Retinal pigment epithelial cell (primary cell): ENCODE measurements at places on chromosomes 7 and 10.

GRCh38 chr7:38367301-38367890 lies 94.0 kb upstream of the TARP start:
- DNase-seq, result no peak

DNA sequence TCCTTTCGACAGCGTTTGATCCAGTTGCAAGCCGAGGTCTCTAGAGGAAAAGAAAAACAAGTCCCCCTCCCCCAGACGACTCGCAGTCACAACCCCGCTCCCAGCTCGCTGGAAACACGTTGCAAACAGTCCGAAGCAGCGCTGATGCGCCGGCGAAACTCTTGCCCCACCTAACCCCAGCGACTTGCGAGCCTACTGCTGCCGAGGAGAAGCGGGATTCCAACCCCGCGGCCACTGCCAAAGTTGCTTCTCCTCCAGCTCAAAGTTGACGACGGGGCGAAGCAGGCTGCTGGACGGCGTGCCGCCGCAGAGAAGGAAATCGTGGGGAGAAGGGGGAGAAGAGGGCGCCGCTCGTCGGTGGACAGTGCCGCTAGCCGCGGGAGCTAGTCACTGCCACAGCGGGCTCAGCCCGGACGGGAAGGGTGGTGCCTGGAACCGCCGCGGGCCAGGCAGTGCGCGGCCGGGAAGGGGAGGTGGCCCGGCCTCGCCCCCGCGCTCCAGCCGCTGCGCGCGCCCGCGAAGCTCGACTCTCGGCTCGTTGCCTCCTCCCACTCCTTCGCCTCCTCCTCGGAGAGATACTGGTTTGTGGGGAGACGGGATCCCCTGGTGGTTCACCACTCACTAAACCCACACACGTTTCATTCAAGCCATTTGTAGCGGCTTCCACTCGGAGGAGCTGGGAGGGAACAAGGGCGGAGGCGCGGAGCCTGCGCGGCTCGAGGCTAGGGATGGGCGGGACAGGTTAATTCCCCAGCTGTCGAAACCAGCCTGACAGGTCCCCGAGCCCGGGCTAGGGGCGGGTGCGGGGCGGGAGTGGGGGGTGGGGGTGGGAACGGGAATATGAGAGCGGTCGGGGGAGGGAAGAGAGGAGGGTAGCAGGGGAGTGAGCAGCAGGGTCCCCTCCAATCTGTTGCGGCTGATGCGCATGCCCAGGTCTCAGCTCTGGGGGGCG lies at the start of gene GPR37:
GPR37 (minus strand) TSS at position 392 of the 952 bp plus-strand sequence. CDS start 816 bp downstream, outside the sequence.
- DNase-seq, result no peak

DNA sequence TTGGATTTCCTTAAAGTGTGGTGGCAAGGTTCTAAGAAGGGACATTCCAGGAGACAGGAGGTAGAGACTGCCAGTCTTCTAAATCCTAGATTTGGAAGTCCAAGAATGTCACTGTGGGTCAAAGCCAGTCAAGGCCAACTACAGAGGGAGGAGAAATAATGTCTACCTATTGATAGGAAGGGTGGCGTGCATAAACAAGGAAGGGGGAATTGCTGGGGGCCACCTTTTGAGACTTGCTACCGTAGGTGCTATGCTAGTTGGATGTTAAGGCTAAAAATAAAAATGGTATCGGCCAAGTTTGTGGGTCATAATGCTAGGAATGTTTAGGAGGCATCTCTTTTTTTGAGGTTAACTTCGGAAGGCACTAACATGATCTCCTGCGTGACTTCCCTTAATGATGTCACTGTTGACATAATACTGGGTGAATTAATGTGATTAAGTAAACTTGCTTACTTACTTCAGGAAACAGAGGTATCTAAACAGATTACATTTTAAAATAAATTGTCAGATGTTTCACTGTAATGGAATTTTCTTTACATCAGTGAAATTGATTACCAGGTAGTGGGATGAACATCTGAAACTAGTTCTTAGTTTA lies 4.8 kb downstream of the BTRC start:
- DNase-seq, result no peak

DNA sequence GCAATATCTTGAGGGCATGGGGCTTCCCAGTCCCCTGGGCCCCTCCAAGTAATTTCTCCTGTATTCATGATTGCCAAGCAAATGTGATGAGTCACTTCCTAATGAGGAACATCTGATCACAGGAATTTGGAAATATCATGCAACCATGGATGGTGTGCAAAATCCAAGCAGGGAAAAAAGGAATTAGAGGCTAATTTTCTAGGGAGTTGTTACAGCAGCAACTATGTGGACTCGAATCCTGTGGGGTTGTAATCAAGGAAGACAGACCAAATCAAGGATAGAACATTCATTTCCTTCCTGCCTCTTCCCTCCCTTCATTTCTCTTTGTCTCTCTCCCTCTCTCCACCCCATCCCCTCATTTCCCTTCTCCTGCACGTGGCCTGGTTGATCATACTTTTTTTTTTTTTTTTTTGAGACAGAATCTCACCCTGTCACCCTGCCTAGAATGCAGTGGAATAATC lies 23.9 kb upstream of the AGFG2 start:
- DNase-seq, result peak; percentile 26

DNA sequence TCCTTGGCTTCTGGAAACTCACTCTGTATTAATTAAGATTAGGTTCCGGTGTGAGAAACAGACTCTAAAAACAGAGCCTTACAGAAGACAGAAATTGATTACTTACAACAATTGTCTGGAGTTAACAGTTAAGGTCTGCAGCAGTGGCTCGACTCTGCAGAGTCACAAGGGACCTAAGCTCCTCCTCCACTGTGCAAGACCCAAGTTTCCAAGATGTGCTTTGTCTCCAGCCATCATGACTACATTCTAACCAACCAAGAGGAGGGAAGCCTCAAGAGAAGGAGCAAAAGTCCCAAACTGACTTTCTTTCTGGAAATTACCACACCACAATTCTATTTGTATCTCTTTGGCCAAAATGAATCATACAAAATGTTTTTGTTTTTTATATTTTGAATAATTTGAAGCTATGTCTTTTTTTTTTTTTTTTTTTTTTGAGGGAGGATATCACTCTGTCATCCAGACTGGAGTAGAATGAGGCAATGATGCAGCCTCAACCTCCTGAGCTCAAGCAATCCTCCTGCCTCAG lies 14.2 kb upstream of the ODAD2 start:
- DNase-seq, result no peak

DNA sequence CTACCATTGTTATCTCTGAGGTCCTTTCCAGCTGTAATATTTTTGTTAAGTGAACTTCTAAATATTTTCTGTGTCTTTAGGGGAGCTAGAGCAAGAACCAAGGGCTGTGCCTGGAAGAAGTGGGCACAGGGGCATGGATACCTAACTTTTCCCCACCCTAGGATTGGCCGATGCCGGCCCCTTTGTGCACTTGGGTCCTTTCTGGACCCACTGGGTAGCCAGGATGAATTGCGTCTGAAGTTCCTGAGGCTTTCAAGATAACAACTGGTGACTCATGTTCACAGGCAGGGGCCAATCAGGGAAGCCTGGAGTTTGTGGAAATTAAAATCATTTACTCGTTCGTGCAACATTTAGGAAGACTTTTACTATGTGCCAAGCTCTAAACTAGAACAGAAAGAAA lies 758 bp downstream of the DPCD start:
- DNase-seq, result no peak

GRCh38 chr10:29619241-29619669 lies 15.5 kb downstream of the SVIL start:
- DNase-seq, result no peak

DNA sequence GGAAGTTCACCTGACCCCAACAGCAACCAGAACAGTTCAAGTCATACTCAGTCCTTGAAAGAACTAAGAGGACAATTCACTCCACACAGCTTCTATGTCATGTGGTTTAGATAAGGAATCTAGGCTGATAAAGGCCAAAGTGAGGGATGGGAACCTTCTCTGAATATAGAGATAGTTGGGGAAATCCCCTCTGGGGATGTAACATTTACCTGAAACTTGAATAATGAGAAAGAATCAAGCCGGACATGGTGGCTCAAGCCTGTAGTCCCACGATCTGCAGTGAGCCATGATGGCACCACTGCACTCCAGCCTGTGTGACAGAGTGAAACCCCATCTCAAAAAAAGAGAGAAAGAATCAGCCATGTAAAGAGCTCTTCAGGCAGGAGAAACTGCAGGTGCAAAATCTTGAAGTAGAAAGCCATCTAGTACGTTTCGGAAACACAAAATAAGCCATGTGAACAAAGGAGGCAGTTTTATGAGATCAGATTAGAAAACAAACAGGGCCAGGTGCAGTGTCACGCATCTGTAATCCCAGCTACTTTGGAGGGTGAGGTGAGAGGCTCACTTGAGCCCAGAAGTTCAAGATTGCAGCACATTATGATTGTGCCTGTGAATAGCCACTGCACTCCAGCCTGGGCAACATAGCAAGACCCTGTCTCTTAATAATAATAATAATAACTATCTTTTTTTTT lies 4.5 kb upstream of the DNMBP start:
- no peak for DNase-seq

GRCh38 chr7:36851382-36851781 lies 127.1 kb upstream of the AOAH start:
- no peak for DNase-seq

DNA sequence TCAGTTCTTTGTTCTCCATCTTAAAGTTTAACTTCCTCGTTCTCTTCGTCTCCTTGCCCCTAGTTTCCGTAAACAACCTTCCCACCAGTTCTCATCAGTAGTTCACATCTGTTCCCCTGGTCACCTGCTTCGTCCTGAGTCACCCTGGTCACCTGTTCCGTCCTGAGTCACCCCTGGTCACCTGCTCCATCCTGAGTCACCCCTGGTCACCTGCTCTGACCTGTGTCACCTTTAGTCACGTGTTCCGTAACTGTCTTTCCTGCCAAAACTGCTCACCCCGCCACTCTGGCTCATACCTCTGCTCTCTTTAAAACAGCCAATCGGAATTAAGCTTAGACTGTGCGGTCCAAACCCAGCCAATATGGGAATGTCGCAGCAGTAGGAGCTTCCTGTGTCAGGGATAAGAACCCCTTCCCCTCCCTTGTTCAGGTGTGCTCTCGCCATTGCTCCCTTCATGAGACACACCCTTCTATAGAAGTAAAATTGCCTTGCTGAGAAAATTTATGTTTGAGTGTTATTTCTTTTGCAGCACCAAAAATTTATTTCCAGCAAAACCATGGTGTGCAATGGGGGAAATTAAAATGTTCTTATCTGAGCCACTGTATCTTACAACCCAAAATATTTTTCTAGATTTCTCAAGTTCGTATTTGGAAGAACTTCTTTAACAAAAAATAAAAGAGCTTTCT lies 112.2 kb downstream of the VIM start:
- DNase-seq, result no peak

DNA sequence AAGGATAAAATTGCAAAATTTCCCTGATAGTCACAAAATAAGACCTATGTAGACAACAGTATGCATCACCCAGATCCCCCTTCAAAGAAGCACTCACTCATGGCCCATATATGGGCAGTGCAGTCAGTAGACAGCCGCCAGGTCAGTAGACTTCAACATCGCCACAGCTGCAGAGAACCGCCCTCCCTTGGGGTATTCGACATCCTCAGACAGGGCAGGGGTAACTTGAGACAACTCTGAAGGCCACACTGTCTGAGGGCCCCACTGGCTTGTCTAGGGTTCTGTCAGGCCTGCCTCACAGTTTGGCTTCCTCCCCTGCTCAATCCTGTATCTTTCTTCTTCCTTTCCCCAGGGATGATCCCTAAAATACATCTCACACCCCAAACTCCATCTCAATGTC lies 172.3 kb downstream of the IMMP2L start:
- DNase-seq, result no peak

GRCh38 chr10:16626697-16627096 lies 105.0 kb upstream of the C1QL3 start:
- no peak for DNase-seq

DNA sequence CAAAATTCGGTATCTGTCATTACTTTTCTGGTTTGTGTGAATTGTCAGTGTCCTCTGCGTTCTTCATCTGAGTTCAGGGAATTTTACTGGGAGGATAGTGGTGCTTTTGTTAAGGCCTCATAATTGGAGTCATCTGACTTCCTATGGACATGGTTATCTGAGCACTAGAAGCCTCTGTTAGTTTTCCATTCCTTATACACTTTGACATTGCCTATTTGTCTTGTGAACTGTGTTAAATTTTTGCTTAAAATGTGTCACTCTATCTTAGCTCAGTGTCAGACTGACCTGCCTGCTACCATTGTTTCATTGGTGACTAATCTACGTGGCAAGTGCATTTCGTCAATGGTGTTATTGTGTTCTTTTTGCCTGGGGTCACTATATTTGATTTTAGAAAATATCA lies 253.3 kb downstream of the SEMA3A start:
- DNase-seq, result no peak

- DNase-seq, result no peak
These were observed 268.7 kb downstream of the SEMA3A start for GRCh38 chr7:83925860-83926259.

- DNase-seq, result no peak
These were observed 104.2 kb upstream of the TMEM72 start for GRCh38 chr10:44806950-44807349.

GRCh38 chr10:52940921-52941320 lies 168.3 kb upstream of the MBL2 start:
- DNase-seq, result no peak

GRCh38 chr10:855079-855478 lies 76.4 kb downstream of the LARP4B start:
- DNase-seq, result peak; percentile 32

GRCh38 chr10:62258926-62259325 lies 9.7 kb downstream of the RTKN2 start:
- DNase-seq, result no peak

DNA sequence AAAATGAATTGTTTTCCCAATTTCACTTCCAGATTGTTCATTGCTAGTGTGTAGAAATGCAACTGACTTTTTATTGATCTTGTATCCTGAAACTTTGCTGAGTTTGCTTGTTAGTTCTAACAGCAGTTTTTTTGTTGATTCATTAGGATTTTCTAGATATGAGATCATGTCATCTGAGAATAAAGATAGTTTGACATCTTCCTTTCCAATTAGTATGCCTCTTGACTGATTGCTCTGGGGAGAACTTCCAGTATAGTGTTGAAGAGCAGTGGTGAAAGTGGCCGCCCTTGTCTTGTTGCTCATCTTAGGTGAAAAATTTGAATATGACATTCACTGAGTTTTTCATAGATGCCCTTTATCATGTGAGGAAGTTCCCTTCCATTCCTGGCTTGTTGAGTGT lies 11.9 kb upstream of the SUN1 start:
- no peak for DNase-seq
